ENCODE measurements at places on chromosomes 11 and 22.

DNA sequence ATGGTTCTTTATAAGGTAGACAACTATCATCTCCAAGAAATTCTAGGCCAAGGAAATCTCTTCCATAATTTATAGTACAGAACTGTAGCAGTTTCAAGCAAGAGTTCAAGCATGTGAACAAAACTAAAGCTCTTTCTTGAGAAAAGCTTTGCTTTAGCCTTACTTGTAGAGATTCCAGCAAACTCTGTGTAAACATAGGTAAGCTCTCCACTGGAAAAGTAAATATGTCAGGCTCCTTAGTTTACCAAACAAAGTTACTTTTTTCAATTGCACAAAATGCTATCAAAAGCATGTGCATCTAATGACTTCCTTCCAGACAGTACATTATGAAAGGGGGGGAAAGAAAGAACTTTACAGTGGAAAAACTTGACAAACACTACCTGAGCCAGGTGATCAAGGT lies 125.0 kb downstream of the SIK3 start:
- no peak for DNase-seq

GRCh38 chr11:67356864-67357561 lies 3.7 kb upstream of the POLD4 start:
- peak; percentile 51 for DNase-seq

DNA sequence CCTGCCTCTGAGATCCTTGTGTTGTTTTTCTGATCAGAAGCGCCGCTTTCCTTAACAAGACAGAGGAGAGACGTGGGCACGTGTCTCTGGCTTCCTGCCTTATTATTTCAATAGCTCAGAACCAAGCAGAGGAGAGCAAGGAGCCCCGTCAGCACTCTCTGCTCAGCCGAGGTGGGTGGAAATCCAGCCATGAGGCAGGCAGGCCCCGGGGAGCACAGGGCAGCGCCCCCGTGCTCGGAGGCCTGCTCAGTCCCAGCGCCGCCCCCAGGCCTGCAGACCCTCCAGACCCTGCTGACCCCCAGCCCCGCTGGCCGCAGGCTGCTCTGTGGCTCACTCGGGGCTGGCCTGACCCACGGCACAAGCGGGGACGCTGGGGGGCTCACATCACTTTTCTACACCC lies 162.8 kb downstream of the BRD1 start:
- no peak for DNase-seq

- no peak for DNase-seq
Observed at GRCh38 chr22:39457198-39457555, 365 bp downstream of the MGAT3 start.

DNA sequence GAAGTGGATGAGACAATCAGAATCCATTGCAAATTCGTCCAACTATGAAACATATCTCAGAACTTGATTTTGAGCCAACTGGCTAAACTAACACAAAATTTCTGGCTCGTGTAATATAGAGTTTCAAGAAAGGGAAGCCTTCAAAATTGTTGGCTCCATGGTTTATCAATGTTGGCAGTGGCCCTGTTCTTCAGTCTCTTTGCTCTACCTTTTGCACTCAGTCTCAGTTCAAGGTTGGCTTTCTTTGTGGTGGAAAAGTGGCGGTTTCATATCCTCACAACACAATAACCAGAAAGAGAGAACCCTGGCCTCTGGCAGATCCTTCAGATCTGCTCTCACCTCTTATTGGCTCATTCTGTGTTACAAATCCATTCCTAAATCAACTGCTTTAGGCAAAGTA lies 473.8 kb upstream of the API5 start:
- DNase-seq, result no peak

DNA sequence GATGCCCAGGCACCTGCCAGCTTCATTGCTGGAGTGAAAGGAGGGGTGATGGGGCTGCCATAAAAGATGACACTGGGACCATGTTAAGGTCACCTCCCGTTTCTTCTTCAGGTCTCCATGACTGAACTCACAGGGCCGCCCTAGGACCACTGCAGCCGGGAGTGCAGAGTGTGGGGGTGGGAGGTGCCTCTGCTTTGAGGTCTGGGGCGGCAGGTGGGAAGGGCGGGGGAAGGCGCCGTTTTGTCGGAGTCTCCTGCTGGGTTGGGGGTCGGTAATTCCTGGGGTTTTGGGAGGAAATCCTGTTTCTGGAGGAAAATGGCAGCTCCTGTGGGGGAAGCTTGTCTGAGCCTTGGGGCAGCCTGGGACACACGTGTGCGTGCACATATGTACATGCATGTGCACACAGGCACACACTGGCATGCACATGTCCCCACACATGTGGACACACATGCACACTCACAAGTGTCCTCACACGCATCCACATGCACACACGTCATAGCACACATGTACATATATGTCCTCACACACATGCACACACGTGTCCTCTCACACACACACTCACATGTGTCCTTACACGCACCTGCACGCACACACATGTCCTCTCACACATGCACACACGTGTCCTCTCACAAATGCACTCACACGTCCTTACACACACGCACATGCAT lies 990.9 kb downstream of the BRD1 start:
- no peak for DNase-seq

DNA sequence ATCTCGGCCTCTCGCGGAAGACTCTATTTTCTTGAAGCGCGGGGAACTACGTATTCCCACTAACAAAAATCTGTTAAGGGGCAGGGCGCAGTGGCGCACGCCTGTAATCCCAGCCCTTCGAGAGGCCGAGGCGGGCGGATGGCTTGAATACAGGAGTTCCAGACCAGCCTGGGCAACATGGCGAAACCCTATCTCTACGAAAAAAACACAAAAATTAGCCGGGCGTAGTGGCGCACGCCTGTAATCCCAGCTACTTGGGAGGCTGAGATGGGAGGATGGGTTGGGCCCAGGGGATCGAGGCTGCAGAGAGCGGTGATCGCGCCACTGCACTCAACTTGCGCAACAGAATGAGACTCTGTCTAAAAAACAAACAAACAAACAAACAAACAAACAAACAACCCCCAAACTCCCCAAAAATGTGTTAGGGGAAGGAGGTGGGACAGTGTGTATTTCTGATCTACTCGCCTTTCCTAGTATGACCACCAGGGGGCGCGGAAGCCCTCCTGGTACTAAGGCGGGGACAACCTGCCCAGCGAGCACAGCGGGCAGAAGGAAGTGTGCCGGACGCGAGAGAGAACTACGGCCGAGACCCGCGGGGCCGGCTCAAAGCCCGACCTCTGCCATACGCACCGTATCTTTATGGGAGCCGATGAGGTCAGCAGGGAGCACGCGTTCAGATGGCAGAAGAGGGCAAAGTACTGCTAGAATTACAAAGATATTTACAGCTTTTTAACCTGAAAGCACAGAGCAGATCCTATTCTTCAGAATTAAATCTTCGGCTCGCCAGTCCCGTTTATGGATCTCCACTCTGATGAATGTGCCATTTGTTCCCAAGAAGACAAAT lies 1.3 kb upstream of the STX3 start:
- DNase-seq, result peak; percentile 80

DNA sequence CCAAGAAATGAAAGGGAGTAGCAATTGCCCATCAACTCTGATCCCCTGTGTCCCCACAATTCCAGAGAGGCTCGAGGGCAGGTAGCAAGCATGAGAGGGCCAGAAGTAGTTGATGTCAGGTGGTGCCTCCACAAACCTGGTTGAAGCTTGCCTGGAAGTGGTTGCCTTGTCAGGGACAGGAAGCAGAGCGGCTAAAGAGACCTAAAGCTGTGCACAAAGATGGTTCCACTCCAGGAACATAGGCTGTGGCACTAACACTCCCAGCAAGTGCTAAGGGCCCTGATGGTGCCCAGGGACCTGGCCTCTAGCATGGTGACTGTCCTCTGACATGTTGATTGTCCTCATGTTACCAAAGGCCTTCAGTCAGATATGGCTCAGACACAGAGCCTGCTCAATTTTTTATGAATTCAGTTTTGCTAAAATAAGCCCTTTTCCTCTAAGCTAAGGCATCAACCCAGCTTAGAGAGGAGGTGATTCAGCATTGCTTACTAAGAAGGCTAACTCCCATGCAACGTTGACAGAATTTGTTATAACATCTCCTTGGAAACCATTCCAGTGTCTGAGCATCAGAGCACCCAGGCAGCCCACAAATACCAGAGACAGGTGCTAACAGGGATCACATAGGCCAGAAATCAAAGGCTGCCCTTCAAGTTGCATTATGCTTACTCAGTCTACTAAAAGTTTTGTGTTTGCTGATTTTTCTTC lies 196.3 kb upstream of the ARHGAP20 start:
- no peak for DNase-seq

GRCh38 chr22:48102581-48102980 lies 1340.1 kb downstream of the TBC1D22A start:
- DNase-seq, result no peak

DNA sequence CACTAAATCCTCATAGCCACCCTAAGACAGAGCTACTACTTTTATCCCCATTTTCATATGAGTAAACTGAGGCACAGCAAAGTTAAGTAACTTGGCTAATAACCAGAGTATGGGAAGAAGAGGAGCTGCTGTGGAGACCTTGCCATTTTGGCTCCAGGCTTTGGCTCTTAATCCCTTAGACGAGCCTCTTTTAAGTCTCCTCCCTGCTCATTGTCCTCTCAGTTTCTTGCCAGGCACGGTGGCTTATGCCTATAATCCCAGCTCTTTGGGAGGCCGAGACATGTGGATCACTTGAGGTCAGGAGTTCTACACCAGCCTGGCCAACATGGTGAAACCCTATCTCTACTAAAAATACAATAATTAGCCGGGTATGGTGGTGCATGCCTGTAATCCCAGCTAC lies 78.6 kb downstream of the PRR5L start:
- DNase-seq, result no peak

- DNase-seq, result no peak
Observed at GRCh38 chr22:48179571-48180546, 1417.4 kb downstream of the TBC1D22A start.

- DNase-seq, result no peak
Observed at GRCh38 chr22:38454353-38455075, 485 bp downstream of the KCNJ4 start.

DNA sequence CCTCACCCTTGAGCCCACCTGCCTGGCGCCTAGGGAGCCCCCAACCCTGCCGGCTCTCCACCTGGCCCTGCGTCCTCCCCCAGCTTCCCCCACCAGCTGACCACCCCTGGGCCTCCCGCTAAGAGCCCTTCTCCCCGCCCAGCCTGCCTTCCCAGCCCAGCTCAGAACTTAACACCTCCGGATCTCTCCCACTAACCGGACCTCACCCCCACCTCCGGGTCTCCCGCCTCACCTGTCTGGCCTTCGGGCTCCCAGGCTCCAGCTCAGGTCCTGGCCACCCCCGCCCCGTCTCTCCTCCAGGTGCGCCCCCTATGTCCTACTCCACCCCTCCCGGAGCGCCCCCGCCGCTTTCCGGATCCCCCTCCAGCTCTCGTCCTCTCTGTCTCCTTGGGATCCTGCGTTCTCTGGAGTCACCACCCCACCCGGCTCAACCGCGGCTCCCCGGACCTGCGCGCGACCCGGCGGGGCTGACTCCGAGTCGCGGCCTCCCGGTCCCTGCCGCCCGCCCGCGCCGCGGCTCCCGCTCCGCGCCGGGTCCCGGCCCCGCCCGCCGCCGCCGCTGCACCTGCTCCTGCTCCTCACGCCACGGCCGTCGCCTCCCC lies at the start of gene KCNJ11:
Gene KCNJ11 (minus strand): TSS at position 51 of the 602 bp plus-strand sequence. CDS start 568 bp downstream, outside the sequence.
- DNase-seq, result no peak

DNA sequence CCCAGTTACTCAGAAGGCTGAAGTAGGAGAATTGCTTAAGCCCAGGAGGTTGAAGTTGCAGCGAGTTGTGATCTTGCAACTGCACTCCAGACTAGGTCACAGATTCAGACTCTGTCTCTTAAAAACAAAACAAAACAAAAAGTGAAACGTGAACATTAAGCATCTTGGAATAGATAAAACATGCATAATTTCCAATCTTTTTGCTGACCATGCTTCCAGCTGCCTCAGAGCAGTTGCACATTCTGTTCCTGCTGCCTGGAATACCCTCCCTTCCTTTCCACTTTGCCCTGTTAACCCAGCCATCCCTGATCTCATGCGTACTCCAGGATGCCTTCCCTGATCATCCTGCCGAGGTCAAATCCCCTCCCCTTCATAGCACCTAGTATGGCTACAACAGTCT lies 718 bp upstream of the CCDC88B start:
- no peak for DNase-seq

DNA sequence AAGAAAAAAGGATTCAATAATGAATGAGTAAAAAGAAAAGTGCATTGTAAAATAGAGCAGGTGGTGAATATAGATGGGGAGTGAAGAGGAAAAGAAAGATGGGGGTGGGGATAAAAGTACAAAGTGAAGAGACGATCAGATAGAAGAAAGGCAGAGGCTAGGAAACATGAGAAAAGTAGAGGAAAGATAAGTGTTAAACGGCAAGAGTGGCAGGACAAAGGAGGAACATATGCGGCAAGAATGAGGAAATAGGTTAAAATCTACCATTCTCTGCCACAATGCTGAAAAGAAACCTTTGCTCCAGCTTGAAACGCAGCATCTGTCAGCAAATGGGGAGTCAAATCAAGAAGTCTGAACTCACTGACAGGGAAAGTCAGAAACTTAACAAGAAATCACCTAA lies 6.8 kb downstream of the FUT4 start:
- no peak for DNase-seq

DNA sequence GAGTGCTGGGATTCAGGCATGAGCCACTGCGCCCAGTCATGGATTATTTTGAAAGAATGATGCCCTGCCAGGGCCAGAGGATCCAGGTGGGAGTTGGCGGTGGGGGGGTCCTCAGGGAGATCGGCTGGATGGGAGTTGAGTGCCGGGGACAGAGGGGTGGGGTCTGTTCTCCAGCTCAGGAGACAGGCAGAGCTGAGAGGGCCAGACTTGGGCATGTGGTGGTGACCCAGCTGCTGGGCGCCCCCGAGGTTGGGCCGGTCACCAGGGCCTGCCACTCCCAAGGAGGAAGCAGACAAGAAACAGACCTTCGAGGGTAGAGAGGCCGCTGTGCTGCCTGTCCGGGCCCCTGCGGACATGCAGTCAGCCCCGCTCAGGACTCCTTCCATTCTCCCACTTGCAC lies 11.8 kb upstream of the PRODH start:
- no peak for DNase-seq

- DNase-seq, result no peak
Observed at GRCh38 chr22:50719814-50720300, 18.1 kb upstream of the ACR start.

GRCh38 chr11:107249054-107249453 lies 208.6 kb downstream of the CWF19L2 start:
- no peak for DNase-seq

DNA sequence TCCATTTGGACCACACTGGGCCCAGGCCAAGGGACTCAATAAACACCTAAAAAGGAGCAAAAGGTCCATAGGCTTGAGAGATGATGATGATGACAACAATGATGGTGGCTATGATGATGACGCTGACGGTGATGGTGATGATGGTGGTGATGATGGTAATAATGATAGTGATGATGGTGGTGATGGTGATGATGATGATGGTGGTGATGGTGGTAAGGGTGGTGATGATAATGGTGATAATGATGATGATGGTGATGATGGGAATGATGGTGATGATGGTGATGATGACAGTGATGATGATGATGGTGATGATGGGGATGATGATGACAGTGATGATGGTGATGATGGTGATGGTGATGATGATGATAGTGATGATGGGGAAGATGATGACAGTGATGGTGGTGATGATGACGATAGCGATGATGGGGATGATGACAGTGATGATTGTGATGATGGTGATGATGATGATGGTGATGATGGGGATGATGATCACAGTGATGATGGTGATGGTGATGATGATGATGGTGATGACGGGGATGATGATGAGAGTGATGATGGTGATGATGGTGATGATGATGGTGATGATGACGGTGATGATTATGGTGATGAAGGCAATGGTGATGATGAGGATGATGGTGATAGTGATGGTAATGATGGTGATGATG lies 7.1 kb upstream of the RASD2 start:
- DNase-seq, result no peak

- DNase-seq, result no peak
Observed at GRCh38 chr11:4467811-4468606, 14.4 kb upstream of the OR52K1 start.
